ENCODE measurements at places on chromosomes 16 and 17. TPM values are rescaled to one million over a fixed set of nuclear protein-coding genes. Genes with fewer than 3 reads are reported as not detected.

GRCh38 chr16:72236866-72237265, 64.9 kb upstream of the PMFBP1 start:
- no peak for DNase-seq

GRCh38 chr16:11797957-11798299, 870 bp upstream of the ZC3H7A start:
- no peak for DNase-seq

GRCh38 chr16:89481356-89481955, 8.9 kb downstream of the ANKRD11 start:
- DNase-seq: no peak

DNA sequence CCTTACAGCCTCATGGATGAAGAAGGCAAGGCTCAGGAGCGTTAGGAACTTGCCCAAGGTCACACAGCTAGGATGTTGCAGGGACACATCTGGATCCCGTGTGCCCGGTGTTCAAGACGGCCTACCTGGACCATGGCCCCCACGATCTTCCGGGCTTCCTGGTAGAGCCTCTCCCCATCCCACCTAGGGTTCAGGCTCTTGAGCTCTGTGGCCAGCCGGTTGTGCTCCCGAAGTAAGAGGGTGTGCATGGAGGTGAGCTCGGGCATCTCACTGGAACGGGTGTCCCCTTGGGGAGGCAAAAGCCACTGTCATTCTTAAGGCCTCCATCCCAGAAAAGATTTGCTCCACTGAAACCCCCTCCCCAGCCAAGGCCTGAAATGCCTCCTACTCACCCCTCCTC, 5.3 kb downstream of the MPO start:
- no peak for DNase-seq

- DNase-seq: no peak
Measured at GRCh38 chr16:82331397-82331796, 161.4 kb upstream of the MPHOSPH6 start.

- DNase-seq: no peak
Measured at GRCh38 chr17:60510031-60510430, 16.0 kb downstream of the APPBP2 start.

DNA sequence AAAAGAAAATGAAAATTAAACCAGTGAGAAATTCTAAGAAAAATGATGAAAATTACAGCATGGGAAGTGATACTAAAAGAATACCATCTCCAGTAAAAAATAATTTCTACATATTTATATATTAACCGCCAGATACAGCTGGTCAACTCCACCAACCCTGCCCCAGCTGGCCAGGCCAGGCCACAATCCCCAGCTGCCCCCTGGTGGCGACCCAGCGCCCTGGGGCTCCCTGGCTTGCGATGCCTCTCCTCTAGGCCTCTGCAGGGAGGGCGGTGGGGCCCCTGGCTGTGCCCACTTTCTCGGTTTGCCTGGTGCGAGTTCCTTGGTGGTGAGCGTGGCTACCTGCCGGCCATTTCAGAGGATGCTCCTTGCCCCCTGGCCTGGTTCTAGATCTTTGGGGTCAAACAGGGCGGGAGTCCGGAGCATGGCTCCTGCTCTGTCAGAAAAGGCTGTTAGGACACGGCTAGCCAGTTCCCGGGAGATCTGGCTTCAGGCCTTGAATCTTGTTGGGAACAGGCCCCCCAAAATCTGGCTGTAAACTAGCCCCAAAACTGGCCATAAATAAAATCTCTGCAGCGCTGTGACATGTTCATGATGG, 14.5 kb downstream of the GLIS2 start:
- peak; percentile 75 for DNase-seq

GRCh38 chr16:17692484-17692883, 221.7 kb upstream of the XYLT1 start:
- no peak for DNase-seq

GRCh38 chr16:17206712-17207111, 264.0 kb downstream of the XYLT1 start:
- no peak for DNase-seq

DNA sequence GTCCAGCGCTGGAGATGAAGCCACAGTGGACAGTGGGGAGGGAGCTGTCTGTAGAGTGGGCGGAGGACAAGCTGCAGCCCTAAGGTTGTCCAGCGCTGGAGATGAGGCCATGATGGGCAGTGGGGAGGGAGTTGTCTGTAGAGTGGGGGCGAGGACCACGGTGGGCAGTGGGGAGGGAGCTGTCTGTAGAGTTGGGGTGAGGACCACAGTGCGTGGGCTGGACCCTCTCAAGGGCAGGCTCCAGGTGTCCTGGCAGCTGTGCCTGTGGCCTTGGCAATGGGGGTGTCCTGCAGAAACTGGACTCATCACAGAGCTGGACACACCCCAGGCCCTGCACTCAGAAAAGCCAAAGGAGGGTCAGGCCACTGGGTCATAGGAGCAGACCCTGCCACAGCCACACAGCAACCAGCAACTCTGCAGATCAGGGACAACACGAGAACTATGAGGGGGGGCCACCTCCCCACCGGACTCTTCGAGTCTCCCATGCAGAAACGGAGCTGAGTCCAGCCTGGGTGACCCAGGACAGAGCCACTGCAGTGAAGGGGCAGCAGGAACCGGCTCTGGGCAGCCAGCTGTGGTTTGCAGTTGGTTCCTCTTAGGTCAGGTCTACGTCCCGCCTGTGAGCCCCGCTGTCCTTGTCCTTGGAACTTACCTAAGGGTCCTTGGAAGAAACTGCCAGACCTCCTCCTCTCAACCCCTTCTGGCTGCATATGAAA, 33.4 kb upstream of the CBFA2T3 start:
- no peak for DNase-seq

- peak; percentile 74 for DNase-seq
Measured at GRCh38 chr16:66996324-66996982, 8.1 kb downstream of the CES4A start.

GRCh38 chr17:61821655-61822054, 41.7 kb downstream of the BRIP1 start:
- no peak for DNase-seq

DNA sequence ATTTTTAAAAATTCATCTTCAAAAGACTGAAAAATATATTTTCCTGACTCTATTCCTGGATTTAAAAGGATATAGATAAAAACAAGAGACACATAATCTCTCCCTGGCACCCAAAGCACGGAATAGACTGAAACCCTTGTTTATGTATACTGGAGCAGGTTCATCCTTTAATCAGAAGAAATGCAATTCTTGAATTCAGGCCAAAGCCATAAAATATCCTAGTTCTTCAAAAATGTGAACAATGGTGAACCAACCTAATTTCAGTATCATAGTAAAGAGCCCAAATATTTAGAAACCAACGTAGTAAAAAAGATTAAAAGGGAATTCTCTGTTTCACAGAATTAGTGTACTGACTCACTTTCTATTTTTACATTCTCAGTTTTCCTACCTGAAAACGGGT, 188.5 kb upstream of the C17orf78 start:
- DNase-seq: no peak

GRCh38 chr17:34371405-34372100, 8.5 kb upstream of the CCL1 start:
- no peak for DNase-seq

DNA sequence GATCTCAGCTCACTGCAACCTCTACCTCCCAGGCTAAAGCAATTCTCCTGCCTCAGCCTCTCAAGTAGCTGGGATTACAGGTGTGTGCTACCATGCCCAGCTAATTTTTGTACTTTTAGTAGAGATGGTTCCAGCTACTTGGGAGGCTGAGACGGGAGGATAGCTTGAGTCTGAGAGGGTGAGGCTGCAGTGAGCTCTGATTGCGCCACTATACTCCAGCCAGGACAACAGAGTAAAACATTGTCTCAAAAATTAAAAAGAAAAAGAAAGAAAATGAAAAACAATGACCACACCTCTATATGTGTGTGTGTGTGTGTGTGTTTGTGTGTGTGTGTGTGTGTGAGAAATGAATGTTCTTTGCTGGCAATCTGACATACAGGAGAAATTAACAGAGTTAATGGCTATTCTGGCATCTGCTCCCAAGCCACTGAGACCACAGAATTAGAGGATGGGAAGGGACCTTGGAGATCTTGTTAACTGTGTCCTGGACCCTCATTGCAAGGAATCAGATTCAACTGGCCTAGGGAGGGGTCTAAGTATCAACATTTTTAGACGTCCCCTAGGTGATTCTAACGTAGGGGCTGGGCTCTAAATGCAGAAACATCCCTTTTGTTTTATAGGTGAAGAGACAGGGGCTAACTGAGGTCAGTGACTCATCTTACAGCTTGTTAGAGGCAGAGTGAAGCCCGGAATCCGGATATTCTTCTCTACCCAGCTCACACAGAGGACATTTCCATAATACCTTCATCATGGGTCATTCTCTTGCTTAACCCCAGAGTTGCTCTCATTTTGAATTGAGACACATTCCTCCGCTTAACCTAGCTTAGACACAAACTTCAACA, 16.4 kb upstream of the MARCHF10 start:
- DNase-seq: peak; percentile 71

- DNase-seq: no peak
Measured at GRCh38 chr17:20916383-20916782, 126.4 kb downstream of the USP22 start.

DNA sequence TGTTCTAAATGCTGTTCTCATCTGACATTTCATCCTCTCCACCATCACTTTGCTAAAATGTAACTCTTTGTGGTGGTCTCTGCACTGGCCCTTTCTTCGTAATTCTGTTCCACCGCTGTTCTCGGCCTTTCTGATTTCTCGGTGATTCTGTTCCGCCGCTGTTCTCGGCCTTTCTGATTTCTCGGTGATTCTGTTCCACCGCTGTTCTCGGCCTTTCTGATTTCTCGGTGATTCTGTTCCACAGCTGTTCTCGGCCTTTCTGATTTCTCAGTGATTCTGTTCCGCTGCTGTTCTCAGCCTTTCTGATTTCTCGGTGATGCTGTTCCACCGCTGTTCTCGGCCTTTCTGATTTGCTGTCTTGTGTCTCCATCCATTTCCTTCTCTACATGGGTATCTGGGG, 12.3 kb downstream of the FOXF1 start:
- no peak for DNase-seq

DNA sequence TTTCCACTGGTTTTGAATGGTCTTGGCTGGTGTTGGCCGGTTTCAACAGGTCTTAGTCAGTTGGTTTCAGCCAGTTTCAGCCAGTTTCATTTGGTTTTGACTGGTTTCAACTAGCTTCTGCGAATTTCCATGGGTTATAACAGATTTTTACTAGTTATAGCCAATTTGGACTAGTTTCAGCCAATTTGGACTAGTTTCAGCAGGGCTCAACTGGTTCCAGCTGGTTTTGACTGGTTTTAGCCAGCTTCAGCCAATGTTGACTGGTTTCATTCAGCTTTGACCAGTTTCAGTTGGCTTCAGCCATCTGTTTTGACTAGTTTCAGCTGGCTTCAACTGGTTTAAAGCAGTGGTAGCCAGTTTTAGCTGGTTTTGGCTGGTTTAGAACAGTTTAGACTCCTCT, 432.6 kb downstream of the UTP18 start:
- DNase-seq: no peak

DNA sequence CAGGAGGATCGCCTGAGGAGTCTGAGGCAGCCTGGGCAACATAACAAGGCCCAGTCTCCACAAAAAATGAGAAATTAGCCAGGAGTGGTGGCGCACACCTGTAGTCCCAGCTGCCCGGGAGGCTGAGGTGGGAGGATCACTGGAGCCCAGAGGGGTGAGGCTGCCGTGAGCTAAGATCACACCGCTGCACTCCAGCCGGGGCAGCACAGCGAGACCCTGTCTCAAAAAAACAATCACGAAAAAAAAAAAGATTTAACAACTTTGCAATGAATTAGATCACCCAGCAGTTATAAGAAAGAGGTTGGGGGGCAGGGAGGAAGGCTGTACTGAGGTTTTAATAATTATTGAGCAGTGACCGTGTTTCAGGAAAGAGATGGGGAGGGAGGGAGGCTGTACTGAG, 49.4 kb downstream of the RPH3AL start:
- no peak for DNase-seq

DNA sequence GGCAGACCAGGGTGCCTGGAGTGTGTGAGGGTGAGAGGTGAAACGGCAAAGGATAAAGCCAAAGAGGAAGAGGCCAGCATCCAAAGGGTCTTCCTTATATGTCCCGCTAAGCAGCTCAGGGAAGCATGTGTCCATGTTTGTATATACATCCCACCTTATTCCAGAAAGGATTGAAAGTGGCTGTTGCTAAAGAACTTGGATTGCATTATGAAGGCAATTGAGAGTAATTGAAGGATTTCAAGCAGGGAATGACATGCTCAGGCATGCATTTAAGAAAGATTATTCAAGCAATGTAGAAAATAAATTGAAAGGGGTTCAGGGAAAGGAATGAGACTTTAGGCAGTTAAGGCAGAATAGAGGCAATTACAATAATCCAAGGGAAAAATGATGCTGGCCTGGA, 237.6 kb upstream of the SOX9 start:
- DNase-seq: no peak

DNA sequence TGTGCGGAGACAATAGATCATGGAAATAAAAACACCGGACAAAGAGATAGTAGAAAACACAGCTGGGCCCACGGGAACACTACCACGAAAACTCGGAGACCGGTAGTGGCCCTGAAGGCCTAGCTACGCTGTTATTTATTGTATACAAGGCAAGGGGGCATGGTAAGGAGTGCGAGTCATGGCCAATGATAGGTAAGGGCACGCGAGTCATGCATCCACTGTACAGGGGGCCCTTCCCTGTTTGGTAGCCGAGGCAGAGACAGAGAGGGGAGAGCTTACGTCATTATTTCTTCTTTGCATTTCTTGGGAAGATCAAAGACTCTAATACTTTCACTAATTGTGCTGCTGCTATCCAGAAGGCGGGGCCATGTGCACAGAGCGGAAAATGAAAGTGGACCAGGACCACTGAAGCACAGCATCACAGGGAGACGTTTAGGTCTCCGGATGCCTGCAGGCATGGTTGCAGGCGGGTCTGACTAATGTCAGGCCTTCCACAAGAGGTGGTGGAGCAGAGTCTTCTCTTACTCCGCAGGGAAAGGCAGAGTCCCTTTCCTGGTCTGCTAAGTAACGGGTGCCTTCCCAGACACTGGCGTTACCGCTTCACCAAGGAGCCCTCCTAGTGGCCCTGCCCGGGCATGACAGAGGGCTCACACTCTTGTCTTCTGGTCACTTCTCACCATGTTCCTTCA, 74.4 kb upstream of the ARL4D start:
- DNase-seq: no peak

DNA sequence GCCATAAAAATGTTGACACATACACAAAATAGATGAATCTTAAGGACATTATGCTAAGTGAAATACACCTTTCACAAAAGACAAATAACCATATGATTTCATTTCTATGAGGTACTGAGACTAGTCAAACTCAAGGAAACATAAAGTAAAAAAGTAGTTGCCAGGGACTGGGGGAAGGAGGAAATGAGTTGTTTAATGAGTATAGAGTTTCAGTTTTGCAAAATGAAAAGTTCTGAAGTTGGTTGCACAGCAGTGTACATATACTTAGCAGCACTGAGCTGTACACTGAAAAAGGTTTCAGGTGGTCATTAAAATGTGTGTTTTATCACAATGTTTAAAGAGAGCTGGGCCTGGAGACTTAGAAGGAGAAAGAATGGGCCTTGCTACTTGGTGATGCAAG, 4.7 kb upstream of the SLC13A2 start:
- DNase-seq: no peak

- no peak for DNase-seq
Measured at GRCh38 chr16:53692146-53692545, 11.5 kb downstream of the RPGRIP1L start.

The CRISPLD2 gene
- 7.2 TPM for total RNA-seq

The KRTAP4-8 gene
- total RNA-seq: not detected

The RSL1D1 gene
- total RNA-seq: 260 TPM

The HS3ST3A1 gene
- 9.7 TPM for total RNA-seq

The KRT33B gene
- 0.08 TPM for total RNA-seq

The CNGB1 gene
- total RNA-seq: not detected

The NLRC3 gene
- total RNA-seq: not detected

The CTRB2 gene
- total RNA-seq: 2.3 TPM

The SPEM1 gene
- total RNA-seq: not detected

The SKAP1 gene
- total RNA-seq: not detected

The LPO gene
- not detected for total RNA-seq

The TAT gene
- total RNA-seq: not detected
